ENCODE measurements at places on chromosomes 16 and 17.
A peak's percentile ranks its signal among the peaks of the same experiment; 100 is the strongest.

- DNase-seq: no peak
Measured at GRCh38 chr16:27236635-27237218, 31.8 kb downstream of the NSMCE1 start.

GRCh38 chr17:72151565-72152386 is 31.0 kb downstream of the SOX9 start:
- DNase-seq: peak; percentile 93

DNA sequence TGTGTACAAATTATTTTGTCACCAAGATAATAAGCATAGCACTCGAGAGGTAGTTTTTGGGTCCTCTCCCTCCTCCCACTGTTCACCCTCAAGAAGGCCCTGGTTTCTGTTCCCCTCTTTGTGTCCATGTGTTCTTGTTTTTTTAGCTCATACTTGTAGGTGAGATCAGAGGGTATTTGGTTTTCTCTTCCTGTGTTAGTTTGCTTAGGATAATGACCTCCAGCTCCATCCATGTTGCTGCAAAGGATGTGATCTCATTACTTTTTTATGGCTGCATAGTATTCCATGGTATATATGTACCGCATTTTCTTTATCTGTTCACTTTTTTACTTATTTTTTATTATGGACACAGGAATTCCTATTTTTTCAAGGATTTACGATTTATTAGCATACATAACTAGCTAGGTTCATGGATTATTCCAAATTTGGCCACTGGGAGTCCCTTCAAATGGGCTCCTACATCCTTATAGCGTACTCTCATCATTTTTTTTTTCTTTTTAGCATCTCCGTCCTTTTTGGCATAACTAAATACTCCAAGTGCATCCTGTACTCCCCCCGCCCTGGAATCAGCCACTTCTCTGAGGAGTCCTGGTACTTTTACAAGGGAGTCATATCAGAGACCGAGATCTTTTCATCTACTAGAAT is 7.3 kb downstream of the TADA2A start:
- no peak for DNase-seq

DNA sequence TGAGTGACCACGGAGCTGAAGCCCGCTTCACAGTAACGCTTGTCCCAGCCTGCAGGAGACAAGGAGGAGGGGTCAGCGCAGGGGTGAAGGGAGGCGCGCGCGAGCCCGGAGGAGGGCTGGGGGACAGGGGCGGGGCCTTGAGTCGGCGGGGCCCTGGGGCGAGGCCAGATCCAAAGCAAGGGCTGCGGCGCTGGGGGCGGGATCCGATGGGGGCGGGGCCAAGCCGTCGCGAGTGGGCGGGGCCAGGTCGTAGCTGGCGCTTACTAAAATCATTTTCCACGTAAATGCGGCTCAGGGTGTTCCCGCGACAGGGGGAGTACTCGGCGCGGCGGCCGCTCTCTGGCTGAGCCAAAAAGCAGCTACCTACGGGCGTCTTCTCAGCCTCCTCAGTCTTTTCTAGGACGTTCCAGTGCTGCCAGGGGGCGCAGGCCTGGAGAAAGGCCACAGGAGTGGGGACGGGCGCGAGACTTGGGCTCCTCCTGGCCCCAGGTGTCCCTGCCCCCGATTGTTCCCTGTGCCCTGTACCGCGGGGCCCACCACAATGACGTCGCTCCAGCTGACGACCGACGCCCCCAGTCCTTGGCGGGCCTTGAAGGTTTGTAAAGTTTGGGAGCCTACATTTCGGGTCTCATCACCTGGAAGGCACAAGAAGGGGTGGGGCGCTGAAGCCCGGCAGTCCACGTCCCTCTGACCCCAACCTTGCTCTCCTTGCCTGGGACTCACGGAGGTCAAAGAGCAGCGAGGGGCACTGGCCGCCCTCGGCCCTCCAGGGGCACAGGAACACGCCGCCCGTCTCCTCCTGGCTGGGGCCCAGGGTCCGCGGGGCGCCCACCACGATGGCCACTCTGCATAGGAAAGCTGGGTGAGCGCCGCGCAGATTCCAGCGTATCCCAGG is 3.9 kb downstream of the ITGA2B start:
- DNase-seq: peak; percentile 93

GRCh38 chr17:77869665-77870132 is 88.8 kb upstream of the TNRC6C start:
- no peak for DNase-seq

- no peak for DNase-seq
Measured at GRCh38 chr16:49462362-49462988, 88.9 kb downstream of the C16orf78 start.

- DNase-seq: no peak
Measured at GRCh38 chr17:71703701-71704100, 417.1 kb upstream of the SOX9 start.

DNA sequence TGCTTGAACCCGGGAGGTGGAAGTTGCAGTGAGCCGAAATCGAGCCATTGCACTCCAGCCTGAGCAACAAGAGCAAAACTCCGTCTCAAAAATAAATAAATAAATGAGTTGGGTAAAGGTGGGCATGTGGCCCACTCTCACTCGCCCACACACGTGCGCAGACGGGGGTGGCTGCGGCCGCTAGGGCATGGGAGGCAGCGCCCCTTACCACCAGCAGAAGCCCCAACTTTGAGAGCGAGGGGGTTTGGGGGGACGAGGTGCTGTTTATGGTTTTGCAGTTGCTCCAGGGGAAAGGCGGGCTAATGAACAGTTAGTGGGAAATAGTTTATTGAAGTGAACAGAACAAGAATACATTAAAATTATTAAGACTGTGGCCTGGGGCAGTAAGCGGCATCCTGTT is 14.9 kb upstream of the RBFOX3 start:
- no peak for DNase-seq

DNA sequence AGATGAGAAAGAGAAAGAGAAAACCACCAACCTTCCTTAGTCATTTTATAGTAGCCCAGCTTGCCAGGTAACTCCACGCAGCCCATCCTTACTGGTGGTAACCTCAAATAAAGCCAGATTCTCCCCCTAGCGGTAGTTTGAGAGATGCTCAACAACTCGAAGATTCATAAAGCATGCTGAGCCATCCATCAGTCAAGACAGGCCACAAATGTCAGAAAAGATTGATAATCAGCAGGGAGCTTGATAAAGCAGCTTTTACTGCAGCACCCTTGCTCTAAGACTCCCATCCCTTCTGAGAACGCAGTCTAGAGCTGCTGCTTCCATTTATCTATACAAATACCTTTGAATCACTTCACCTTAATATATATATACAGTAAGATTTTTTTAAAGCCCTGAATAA is 451.5 kb upstream of the HSBP1 start:
- peak; percentile 66 for DNase-seq

DNA sequence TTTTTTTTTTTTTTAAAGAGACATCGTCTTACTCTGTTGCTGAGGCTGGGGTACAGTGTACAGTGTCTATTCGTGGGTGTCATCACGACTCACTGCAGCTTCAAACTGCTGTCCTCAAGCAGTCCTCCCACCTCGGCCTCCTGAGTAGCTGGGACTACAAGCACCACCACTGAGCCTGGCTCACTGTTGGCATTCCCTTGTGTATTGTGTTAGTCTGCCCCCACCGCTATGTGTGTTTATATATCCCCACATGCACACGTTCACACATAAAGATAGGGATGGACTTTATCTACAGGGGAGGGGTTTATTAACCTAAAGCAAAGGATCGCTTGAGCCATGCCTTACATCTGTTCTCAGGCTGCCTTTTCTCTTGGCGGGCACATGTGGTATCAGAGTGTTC is 63.8 kb downstream of the SEC14L1 start:
- DNase-seq: no peak
